Stimulated activated CD4-positive, alpha-beta T cell treated with anti-CD3 and anti-CD28 coated beads, TNF-alpha, amount 100 ng/mL, for 1 hour (primary cell): ENCODE measurements at places on chromosomes 2 and 18.

DNA sequence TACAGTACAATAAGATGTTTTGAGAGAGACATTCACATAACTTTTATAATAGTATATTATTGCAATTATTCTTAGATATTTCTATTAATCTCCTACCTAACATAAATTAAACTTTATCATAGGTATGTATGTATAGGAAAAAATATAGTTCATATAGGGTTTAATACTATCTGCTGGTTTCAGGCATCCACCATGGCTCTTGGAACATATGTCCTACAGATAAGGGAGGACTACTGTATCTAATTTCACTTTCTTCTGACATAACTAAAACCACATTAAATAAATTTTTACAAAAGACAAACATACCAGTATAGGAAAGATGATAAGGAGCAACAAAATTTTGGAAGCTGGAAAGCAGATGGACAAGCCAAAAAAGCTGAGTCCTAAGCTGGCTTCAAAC lies 67.9 kb upstream of the TMEM17 start:
- DNase-seq = no peak

DNA sequence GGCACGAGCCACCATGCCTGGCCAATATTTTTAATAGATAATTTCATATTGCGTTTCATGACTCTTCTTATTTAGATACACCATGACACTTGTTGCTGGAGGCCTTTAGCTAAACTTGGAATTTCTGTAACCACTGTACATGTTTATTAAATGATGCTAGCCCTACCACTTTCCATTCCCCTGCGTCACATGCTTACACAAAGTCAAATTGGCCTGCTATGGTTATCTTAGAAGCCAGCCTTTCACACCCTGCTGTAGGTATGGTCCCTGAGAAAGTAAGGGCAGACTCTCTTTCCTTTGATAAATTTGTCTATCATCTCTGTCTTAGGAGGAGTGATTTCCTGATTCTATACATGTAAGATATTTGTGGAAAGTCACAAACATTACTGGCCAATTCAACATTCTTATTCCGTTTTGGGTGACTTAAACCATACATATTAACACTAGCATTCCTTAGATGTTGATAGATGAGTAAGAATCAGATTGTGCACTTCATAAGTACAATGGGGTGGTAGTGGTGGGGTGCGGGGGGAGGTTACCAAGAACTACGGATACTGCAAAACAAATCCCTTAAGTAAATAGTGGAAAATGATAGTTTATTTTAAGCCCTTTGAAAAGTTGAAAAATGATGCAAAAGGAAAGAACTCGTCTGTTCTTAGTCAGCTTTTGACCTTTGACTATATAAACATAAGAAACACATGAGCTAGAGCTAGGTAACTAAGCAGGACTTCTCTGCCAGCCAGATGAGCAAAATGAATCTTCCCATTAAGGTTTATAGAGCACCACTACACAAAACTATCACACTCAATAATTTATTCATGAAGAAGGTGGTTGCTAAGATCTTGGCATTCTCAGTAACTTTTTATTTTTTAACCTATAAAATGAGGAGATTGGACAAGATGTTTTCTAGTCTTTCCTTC lies 7.9 kb upstream of the NDUFV2 start:
- DNase-seq = no peak

GRCh38 chr18:476251-476664 lies 24.2 kb downstream of the COLEC12 start:
- no peak for DNase-seq

- no peak for DNase-seq
These were observed 43.4 kb downstream of the FAM98A start for GRCh38 chr2:33555681-33556080.

GRCh38 chr18:43013486-43013885 lies 102.0 kb downstream of the RIT2 start:
- DNase-seq = no peak

DNA sequence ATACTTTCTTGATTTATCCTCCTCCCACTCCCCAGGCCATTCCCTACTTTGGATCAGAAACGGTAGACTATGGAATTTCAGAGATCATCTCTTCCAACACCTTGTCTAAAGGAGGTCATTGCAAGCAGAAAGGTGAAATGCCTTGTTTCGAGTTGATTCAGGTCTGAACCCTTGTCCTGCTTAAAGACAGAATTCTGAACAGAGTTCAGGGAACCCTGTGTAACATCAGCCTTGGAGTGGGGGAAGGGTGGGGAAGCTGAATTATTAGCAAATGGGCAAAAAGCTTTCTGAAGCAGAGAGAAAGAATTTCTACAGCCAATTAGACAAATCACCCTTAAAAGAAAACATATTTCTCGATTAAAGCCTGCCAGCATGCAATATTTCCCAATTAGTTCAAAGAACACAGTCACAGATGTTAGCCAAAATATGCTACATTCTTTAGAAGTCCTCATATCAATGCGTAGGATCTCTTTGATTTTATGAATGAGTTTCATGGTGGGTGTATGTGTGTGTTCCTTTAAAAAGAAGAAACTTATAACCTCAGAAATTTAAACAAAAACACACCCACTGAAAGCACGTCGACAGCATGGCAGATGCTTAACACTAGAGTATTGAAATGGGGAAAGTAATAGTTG lies 353.1 kb downstream of the RND3 start:
- DNase-seq = no peak

DNA sequence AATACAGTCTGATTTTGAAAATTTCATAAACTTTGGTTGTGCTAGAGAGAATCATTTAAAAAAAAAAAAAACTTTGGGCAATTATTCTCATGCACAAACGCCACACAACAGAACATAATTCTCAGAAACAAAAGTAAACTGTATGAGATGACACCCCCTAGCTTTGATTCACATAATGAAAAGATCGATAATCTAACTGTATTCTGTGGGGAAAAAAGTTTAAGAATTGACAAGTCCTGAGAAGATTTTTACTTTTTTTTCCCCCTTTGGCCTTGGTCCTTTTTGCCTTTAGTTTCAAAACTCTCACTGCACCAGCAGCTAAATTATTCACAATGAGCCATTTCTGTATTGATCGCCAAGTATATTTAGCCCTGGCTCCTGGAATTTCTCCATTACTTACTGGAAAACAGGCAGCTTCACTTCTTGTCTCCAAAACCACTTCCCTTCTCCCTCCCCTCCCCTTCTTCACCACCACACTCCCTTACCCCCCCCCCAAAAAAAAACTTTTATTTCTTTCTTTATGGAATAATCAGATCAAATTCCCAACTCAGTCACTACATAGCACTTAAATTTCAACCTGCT lies 2.0 kb downstream of the IKZF2 start:
- no peak for DNase-seq

DNA sequence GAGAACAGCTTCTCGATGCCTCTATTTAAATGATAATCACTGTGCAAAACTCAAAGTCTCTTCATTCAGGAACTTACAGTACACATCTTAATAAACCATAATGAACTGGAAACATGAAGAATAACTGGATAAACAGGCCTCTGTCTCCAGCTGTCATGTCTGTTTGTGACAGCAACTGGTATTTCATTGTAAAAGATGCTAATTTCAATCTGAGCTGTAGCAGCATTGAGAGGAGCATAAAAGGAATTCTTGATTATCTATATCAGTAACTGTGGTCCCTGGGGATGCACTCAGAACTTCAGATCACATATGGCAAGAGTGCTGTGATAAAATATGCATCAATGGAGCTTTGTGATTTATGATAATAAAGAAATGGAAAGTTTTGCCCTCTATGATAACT lies 18.8 kb downstream of the CDH20 start:
- DNase-seq = no peak

DNA sequence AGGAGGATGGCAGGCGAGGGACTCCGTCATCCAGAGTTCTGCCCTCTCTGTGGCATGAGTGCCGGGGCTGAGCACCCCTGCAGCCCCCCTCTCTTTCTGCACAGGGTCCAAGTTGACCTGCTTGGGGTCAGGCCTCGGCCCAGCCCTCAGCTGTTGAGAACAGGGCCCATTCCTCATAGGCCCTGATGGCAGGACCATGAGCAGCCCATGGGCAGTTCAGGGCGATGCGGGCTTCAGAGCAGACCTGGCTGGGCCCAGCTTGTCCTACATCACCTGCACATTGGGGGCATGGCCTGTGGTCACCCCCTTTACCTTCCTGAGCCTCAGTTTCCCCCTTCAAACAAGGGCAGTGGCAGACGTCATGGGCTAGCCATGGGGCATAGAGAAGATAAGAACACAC lies 238.1 kb downstream of the SEPTIN10 start:
- DNase-seq = no peak

DNA sequence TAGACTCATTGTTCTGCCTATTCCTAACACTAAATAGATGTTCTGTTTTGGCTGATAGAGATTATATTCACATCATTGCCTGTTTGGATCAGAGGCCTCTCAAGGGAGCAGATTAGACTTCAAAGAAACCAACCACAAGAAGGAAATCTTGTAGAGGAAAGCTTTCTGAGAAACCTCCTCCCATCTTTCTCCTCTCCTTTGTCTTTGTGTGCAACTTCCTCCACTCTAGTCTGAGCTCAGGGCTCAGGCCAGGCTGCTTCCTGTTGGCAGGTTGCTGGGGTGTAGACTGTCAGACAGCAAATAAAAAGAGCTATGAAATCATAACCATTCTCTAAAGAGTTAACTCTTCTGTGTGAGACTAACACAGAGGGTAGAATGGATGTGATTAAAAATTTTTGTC lies 113.0 kb downstream of the TGFA start:
- DNase-seq = no peak

- no peak for DNase-seq
These were observed 2.8 kb upstream of the GRHL1 start for GRCh38 chr2:9948721-9949120.

DNA sequence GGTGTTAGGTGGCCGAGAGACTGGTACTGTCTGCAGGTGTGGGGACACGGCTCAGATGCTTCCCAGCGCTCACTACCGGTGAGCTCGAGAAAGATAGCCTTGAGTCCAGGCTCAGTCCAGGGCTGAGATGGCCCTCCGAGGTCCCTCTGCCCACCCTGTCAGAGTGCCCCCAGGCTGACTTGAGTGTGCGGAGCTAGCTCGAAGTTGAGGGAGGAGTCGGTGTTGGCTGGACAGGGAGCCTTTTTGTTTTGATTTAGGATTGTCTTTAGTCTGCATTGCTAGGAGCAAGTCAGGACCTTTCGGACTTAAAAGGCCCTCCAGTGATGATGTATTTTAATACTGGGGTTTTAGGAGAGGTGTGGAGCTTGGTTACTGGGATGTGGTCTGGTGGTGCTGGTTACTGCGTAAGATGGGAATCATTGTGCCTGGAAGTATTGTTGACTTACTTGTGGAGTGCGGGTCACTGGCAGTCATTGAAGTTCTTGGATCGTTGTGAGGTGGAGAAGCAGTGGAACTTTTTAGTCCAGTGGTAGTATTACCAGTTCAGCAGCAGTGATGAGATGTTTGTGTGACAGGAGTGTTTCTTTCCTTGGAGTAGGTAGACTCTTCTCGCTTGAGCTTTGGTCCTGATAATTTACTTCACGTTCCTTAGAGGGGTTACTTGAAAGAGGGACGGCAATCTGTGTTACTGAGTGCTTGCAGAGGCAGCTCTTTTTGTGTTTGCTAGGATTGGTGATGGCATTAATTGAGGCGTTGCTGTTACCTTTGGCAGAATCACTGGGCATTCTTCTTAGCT lies 633 bp downstream of the KIAA1328 start:
- no peak for DNase-seq

DNA sequence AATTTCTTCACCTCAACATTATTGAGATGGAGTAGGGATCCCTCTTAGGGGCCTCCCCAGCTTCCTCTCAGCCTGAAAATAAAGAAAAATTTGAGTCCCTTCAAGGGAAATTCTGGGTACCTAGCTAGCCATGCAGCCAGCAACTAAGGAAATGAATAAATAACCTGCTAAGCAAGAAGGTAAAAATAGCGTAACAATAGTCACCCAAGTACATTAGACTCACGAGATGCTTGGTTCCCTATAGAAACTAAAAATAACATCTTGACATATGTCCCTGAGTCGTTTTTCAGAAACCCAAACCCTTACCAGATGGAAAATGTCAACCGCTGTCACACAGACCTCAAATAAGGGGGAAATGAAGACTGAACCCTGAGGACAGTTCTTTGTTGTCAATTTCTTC lies 51.9 kb downstream of the CACNB4 start:
- DNase-seq = no peak

GRCh38 chr2:65727816-65728215 lies 295.4 kb upstream of the SPRED2 start:
- no peak for DNase-seq

DNA sequence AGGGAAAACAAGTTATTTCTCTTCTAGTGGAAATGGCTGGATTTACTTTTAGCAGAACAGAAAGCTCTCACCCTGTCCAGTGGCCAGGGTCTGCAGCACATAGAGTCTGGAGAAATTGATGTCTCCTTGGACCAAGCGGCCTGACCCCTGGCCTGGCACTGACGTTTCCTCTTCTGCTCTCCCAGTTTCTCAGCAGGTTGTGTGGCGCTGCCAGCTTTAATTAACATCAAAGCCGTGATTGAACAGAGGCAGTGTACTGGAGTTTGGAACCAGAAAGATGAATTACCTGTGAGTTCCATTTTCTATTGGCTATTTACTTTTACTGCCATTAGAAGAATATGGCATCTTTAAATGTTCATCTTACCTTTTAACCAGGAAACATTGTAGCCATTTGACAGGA lies 20.9 kb downstream of the CD8A start:
- DNase-seq = no peak

DNA sequence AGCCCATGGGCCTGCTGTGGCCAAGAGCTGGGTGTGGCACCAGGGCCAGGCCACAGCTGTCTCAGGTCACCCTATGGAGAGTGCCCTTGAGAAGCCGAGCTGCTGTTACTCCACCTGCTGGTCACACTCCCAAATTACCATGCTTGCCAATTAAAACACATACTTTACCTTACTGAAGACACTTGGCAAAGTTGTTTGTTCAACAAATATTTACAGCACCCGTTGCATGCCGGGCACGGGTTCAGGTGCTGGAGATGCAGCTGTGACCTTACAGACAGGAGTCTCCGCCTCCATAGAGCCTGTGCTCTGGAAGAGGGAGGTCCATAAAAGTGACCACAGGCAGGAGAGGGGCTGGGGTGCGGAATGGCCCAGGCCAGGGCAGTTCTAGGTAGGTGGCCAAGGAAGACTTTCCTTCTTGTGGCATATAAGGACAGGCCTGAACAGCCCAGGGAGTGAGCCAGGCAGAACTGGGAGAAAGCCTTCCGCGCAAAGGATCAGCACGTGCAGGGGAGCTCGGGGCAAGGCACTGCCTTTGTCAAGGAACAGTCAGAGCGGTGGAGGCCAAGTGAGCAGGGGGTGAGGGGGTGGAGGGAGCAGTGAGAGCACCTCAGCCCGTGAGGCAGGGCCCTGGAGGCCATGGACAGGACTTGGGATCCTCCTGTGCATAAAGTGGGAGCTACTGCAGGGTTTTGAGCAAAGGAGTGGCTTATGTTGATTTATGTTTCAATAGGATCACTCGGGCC lies 23.6 kb upstream of the RBM44 start:
- DNase-seq = peak; percentile 10

DNA sequence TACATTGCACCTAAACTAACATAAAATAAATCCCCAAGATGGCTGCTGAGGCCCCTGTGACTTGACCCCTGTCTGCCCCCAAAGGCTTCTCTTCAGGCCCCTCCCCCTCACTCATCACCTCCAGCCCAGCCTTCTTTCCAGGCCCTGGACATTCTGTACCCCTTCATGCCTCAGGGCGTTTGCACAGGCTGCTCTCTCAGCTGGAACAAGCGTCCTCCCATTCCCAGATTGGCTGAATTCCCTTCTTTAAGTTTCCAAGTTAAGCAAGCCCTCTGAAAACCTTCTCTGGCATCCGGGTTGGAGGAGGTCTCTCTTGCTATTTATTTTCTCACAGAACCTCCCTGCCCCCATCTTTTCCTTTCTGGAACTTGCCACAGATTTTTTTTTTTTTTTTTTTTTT lies 165.2 kb upstream of the BCL2L11 start:
- no peak for DNase-seq
